ENCODE measurements at places on chromosomes 11 and 22. TPM values are rescaled to one million over a fixed set of nuclear protein-coding genes. Genes with fewer than 3 reads are reported as not detected.

CRYAB gene
- total RNA-seq, result 4.1 TPM

CHST1 gene
- not detected for total RNA-seq

APLP2 gene
- total RNA-seq, result 83.1 TPM

GGTLC2 gene
- not detected for total RNA-seq

APOBEC3G gene
- not detected for total RNA-seq

OR51Q1 gene
- not detected for total RNA-seq

SLC16A8 gene
- total RNA-seq, result 1.1 TPM

CNTF gene
- 1.6 TPM for total RNA-seq

CCDC116 gene
- total RNA-seq, result 0.38 TPM

APOL4 gene
- not detected for total RNA-seq

KRTAP5-10 gene
- total RNA-seq, result not detected

DGCR6 gene
- 5.4 TPM for total RNA-seq

APOA4 gene
- not detected for total RNA-seq

MPPED2 gene
- 10.2 TPM for total RNA-seq

TMEM121B gene
- 1.8 TPM for total RNA-seq

UPK3A gene
- not detected for total RNA-seq

PATE4 gene
- not detected for total RNA-seq

APOBEC3B gene
- 15.8 TPM for total RNA-seq

TMPRSS6 gene
- not detected for total RNA-seq

FAT3 gene
- 23.1 TPM for total RNA-seq

MRPL16 gene
- 66.1 TPM for total RNA-seq

OR51E2 gene
- total RNA-seq, result not detected

CSF2RB gene
- total RNA-seq, result not detected

SART1 gene
- 63.5 TPM for total RNA-seq

APOL3 gene
- total RNA-seq, result not detected

GNAZ gene
- 11.2 TPM for total RNA-seq

ADORA2A gene
- 8.7 TPM for total RNA-seq

LRRC74B gene
- total RNA-seq, result not detected

RBFOX2 gene
- total RNA-seq, result 136 TPM

ALDH3B1 gene
- 0.51 TPM for total RNA-seq

PNPLA5 gene
- not detected for total RNA-seq

IGLL1 gene
- not detected for total RNA-seq

TYR gene
- not detected for total RNA-seq

ELFN2 gene
- total RNA-seq, result 0.02 TPM

HPX gene
- not detected for total RNA-seq

SCARF2 gene
- 12.9 TPM for total RNA-seq

RGL4 gene
- total RNA-seq, result 0.03 TPM

TECTA gene
- total RNA-seq, result 0.76 TPM

GTSE1 gene
- 57.8 TPM for total RNA-seq

DMC1 gene
- total RNA-seq, result not detected

TESMIN gene
- total RNA-seq, result not detected

TRIM22 gene
- 0.65 TPM for total RNA-seq

CTNND1 gene
- 94.9 TPM for total RNA-seq

XKR3 gene
- total RNA-seq, result not detected

TMEM41B gene
- 73.3 TPM for total RNA-seq

CRACR2B gene
- total RNA-seq, result 1.9 TPM

NLRP6 gene
- total RNA-seq, result not detected

GLYAT gene
- total RNA-seq, result not detected

OR52I1 gene
- not detected for total RNA-seq

CD248 gene
- 0.45 TPM for total RNA-seq

POTEH gene
- total RNA-seq, result not detected

TRMT112 gene
- total RNA-seq, result 215 TPM

PHLDA2 gene
- not detected for total RNA-seq

CAPN5 gene
- total RNA-seq, result 4.5 TPM

HSCB gene
- total RNA-seq, result 10.0 TPM

Measured in SJCRH30 (cell line).